ENCODE measurements at places on chromosomes 16 and 17.

DNA sequence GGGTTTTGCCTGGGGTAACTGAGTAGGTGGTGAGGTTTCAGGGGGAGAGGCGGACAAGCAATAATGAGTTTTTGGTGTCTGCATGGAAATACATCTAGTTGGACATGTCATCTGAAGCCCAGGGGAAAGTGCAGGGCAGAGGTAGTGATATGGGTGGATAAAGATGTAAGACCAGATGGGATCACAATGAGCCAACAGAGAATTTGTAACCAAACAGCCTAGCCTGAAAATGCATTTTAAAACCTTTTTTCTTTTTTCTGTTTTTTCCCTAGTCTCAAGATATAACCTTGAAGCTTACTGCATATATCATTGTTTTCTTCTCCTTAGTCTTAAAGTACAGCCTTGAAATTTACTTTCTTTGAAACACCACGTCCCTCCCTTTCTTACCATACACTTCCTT lies 3.7 kb upstream of the ZNF19 start:
- no peak for DNase-seq

DNA sequence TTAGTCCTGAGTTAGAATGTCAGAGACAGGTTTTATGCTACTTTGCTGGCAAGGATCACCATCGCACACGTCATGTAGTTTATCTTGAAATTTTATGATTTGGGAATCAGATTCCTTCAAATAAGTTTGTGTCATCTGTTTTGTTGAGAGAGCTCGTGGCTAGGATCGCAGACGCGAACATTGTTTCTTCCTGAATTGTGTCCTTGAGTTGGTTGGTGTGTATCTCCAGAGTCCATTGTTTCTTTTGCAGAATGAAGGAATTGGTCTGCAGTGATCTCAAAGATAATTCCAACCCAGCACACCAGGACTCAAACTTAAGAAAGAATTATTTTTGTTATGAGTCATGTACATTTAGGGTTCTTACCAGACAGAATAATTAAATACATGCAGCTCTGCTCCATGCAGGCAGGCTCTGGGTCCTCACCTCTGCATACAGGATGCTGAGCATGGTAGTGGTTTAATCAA lies 51.6 kb downstream of the PRKCA start:
- DNase-seq, result no peak

- DNase-seq, result no peak
Measured at GRCh38 chr17:6195123-6195522, 124.9 kb downstream of the WSCD1 start.

GRCh38 chr16:89322321-89323119 lies 105.0 kb downstream of the ZNF778 start:
- no peak for DNase-seq

- DNase-seq, result no peak
Measured at GRCh38 chr17:79622122-79622601, 11.3 kb upstream of the RBFOX3 start.

DNA sequence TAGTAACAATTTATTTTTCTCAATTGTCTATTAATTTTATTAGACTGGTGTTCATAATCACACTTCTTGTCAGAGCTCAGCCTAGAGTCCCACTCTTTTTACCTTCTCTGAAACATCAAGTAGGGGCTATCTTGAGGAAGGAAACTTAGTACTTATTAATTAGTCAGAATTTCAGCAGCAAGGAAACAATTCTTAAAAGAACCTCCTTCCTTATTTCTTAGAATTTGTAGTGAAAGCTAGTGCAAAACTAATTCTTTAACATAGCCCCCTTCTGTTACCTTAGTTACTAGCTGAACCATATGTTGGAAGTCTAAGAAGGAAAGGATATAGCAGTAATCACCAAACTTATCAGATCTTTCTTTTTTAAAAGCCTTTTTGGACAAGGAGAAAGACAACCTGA lies 35.2 kb downstream of the MAP2K4 start:
- DNase-seq, result no peak

- DNase-seq, result no peak
Measured at GRCh38 chr16:79658301-79659033, 57.9 kb upstream of the MAF start.

- no peak for DNase-seq
Measured at GRCh38 chr17:30389756-30390300, 11.1 kb downstream of the CPD start.

DNA sequence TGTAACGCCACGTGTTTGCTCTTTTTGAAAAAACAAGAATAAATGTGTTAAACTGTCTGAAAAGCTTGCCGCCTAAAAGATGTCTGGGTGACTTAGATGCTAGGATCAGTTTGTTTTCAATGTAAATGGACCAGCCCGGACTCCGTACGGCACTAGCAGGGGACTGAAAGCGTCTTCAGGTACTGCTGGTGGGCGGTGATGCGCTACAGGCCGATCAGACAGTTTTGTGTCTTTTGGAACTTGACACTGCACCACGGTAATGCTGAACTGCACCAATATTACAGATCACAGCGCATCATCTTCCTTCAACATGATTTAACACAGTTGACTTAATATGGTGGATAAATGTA lies 727 bp upstream of the MBTPS1 start:
- DNase-seq, result no peak

DNA sequence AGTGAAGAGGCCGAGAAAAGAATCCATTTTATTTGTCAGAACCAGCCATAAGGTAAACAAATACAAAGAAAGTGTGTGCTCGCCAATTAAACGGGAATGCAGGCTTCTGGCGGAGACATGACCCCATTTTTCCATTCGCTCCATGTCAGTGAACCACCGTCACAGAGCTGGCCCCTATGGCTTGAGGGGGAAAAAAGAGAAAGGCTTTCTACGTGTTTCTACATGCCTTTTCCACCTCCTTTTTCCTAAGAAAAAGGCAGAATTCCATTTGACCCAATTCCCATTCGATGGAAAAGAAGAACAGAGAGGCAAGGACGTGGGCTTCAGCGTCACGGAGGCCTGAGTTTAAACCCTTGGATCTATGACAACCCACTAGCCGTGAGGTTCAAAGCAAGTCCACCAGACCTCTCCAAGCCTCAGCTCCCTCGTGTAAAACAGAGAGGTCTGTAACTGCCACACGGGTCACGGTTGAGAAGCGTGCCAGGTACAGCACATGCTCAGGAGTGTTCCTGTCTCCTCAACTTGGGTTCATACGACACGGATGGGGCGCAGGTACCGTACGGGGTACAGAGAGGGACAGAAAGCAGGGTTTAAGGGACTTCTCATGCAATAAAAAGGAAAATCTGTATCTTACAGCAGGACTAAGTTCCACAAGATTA lies 91.9 kb downstream of the NXN start:
- no peak for DNase-seq

DNA sequence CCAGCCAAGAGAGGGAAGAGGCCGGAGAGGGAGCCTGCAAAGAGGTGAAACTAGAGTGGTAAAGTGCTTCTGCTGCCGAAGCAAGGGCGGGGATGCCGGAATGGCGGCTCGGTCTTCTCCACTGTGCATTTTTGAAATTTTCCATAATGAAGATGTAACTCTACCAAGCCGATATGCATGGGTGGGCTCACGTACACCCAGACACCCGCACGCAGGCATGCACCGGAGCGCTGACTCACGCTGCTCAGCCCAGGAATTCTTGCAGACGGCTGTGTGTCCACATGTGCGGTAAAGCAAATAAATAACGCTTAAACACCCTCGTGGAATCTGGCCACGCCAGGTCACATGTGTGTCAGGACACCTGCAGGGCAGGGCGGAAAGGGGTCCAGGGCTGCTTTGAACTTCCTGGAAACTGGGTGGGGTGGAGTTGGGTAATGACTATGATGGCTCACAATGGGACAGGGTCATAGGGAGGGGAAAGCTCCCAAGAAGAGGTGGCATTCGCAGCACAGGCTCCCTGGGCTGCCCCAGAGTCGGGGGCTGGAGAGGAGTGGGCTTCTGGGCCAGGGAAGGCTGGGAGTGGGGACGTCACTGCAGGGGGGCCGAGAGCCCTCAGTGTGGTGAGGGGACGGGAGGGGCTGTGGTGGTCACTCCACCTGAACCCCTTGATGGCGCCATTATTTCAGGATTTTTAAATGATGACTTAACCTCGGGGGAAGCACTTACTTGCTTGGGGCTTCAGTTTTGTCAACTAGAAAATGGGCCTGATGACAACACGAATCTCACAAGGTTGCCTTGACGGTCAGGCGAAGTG lies 265.5 kb downstream of the PARN start:
- DNase-seq, result no peak

DNA sequence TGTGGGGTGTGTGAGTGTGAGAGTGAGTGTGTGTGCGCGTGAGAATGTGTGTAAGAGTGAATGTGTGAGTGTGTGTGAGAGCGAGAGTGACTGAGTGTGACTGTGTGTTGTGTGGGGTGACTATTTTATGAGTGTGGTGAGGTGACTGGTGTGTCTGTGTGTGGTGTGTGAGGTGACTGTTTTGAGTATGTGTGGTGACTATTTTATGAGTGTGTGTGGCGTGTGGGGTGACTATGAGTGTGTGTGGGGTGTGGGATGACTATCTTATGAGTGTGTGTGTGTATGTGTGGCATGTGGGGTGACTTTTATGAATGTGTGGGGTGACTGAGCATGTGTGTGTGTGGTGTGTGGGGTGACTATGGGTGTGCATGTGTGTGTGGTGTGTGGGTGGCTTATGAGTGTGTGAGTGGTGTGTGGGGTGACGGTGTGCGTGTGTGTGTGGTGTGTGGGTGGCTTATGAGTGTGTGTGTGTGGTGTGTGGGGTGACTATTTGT lies 152.9 kb upstream of the PLCG2 start:
- DNase-seq, result no peak

DNA sequence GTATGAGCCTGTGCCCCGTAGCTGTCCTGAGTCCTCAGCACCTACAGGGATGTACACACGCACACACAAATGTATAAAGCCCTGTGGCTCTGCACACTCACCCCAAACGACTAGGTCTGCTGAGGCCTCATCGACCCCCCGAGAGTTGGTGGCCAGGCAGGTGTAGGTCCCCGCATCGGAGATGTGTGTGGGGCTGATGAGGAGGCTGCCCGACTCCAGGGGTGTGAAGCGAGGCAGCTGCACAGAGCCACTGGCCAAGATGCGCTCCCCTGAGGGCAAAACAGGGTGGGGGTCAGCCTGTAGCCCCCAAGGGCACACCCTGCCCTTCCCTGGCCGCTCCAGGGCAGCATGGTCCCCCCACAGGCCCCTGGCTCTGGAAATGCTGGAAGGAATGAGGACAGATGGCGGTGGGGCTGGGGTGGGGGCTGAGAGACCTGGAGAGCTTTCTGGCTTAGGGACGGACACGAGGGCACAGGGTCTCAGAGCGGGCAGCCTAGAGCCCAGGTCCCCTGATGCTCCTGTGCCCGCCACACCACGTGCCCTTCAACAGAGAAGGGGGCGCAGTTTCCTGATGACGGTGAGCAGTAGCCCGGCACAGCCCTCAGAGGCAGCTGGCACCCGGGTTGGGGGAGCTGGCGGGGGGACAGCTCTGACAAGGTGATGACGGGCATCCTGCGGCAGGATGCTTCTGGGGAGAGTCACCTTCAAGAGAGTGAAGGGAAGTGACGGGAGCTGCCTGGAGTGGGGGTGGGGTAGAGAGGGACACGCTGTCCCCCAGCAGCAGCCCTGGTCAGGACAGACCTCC lies 119.8 kb upstream of the CDC42EP4 start:
- no peak for DNase-seq

DNA sequence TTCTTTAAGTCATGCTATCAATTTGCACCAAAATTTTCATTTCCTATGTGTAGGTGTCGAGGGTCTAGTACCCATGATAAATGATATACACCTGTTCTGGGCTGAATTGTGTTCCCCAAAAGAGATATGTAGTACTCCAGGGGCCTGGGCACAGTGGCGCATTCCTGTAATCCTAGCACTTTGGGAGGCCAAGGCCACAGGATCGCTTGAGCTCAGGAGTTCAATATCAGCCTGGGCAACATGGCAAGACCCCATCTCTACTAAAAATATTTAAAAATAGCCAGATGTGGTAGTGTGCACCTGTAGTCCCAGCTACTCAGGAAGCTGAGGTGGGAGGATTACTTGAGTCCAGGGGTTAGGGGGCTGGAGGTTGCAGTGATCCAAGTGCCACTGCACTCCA lies 23.5 kb upstream of the KANSL1 start:
- no peak for DNase-seq

DNA sequence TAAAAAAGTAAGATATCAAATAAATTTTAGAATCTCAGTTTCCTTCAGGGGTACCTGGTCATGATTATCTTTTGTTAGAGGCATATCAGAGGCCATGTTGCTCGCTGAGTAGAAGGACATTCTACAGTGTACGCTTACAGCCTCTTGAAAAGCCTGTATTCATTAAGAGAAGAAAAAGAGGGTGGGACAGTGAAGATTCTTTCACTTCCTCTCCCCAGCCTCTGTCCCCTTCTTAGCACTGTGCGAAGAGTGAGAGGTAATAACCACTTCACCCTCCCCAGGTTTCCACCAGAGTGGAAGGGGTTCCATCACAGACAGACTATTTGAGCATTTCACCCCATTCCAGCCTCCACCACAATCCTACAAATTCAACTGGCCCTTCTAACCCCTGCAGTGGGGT lies 4.8 kb upstream of the LPO start:
- no peak for DNase-seq

DNA sequence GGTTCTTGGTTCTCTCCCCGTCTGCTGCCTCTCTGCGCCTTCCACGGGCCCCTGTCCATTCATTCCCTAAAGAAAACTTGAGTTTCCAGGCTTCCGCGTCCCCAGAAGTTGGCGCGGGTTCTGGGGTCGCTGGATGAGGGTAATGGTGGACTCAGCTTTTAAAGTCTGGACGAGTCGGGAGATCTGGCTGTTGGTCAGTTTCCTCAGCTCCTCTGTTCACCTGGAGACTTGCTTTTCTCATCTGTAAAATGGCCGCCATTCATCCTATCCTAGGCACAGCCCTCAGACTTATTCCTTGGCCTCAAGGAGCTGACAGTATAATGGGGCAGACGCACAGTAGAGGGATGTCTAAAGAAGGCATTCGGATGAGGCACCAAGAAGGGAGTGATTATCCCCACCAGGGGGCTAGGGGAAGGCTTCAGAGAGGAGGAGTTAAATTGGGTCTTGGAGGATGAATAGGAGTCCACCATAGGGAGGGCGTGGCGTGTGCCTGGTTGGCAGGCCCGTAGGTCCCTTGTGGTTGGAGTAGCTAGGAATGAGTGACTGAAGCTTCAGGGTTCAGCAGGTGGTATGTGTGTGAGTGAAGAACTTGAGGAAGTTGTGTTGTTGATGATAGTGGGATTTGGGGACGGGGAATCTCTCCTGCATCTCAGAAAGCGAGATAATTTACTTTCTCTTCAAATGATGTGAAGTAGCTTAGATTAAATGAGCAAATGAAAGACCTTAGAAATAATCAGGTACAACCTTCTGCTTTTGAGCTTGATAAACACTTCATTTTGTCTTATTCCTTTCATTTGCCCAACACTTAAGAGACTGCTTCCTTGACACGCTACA lies 652 bp downstream of the VPS35L start:
- peak; percentile 22 for DNase-seq

Measured in AML-193 (cell line).